NCI-H1417 (cell line): ENCODE measurements at places on chromosomes 3 and 15.

GRCh38 chr3:173711619-173712018 is 314.1 kb downstream of the NLGN1 start:
- no peak for DNase-seq

- no peak for DNase-seq
Measured at GRCh38 chr15:50485389-50485788, 61.1 kb downstream of the USP50 start.

GRCh38 chr3:143124601-143125520 is 5.3 kb downstream of the CHST2 start:
- peak; percentile 80 for DNase-seq

GRCh38 chr3:89851974-89852621 is 744.7 kb downstream of the EPHA3 start:
- no peak for DNase-seq

- no peak for DNase-seq
Measured at GRCh38 chr3:58421004-58421403, 12.6 kb downstream of the PDHB start.
